ENCODE measurements at places on chromosomes 2 and 18. TPM values are rescaled to one million over a fixed set of nuclear protein-coding genes. Genes with fewer than 3 reads are reported as not detected.

Gene SLC23A3
- total RNA-seq = 0.47 TPM

Gene GPR35
- total RNA-seq = 5.9 TPM

DNA sequence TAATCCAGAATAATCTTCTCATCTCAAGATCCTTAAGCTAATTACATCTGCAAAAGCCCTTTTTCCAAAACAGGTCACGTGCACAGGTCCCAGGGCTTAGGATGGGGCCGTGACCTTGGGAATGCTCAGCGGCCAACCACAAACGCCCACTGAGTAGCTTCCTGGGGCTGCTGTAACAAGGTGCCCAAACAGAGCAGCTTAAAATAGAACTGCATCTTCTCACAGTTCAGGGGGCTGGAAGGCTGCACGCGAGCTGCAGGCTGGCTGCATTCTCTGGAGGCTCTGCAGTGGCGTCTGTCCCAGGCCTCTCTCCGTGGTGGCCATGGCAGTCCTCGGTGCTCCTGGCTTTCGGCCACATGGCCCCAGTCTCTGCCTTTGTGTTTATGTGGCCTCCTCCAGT is 31.9 kb downstream of the ADI1 start:
- DNase-seq = no peak

DNA sequence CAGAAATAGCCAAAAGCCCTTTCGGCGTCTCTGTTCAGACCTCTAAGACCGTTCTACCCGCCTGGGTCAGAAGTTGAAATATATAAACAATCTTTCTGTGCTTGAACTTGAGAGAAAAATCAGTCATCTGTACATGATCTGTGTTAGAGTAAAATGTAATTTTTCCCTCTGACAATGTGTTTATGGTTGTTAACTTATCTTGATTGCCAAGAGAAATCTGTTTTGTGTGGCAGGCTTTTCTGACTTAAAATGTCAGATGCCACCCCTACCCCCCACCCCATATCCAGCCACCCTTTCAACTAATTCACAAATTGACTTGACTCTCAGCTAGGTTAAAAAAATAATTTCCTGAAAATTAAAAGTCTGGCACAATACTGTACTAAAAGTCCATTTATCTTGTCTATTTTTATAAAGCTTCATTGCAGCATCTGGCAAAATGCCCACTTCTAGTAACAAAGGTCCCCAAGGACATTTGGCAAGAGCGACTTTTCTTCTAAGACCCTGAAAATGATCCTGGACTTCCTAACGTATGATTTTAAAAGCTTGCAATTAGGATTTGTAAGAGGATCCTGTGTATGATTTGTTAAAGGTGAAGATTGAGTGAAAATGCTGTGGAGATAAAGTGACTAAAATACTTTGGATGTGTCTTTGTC is 304.2 kb downstream of the EPHA4 start:
- no peak for DNase-seq

Gene PLEK
- total RNA-seq = 41.3 TPM

Gene CAPN14
- 0.52 TPM for total RNA-seq

Gene LRPPRC
- total RNA-seq = 52.7 TPM

Gene SRD5A2
- total RNA-seq = 0.28 TPM

GRCh38 chr18:54950221-54950620 is 9.0 kb downstream of the CCDC68 start:
- DNase-seq = peak; percentile 18

DNA sequence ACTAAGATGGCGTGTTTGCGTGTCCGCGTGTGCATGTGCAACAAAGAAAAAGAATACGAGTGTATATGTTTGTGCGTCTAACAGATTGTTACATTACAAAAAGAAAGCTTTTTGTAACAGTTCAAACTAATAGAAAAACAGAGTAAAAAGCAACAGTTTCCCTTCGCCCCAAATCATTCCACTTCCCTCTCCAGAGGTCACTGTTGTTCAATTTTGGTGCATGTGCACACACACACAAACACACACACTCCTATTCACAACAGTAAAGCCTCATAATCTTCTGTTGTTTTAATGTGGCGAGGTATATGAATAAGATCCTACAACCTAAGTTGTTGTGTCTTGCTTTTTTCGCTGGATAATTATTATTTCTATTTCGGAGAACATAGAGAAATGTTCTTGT is 357.3 kb upstream of the SLC8A1 start:
- no peak for DNase-seq

Gene LTBP1
- total RNA-seq = 17.7 TPM

GRCh38 chr18:33697498-33697897 is 119.5 kb downstream of the ASXL3 start:
- no peak for DNase-seq

Gene LINC00305
- total RNA-seq = 0.05 TPM

DNA sequence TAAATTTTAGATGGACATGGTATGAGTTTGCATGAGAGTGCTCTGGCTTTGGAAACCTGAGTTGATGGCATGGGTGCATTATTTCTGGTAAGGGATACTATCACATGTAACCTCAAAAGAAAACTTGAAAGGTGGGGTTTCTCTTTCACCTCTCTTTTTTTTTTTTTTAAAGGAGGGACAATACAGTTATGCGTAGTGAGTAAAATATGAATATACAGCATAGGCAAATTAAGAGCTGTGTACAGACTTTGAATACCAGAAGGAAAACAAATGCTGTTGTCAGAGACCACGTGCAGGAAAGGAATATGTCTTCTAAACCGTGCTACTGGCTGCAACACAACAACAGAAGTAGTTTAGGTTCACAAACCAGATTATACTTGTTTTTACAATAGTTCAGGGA is 82.1 kb downstream of the MAP4K4 start:
- DNase-seq = no peak

GRCh38 chr2:188307850-188308283 is 16.2 kb downstream of the GULP1 start:
- DNase-seq = no peak

DNA sequence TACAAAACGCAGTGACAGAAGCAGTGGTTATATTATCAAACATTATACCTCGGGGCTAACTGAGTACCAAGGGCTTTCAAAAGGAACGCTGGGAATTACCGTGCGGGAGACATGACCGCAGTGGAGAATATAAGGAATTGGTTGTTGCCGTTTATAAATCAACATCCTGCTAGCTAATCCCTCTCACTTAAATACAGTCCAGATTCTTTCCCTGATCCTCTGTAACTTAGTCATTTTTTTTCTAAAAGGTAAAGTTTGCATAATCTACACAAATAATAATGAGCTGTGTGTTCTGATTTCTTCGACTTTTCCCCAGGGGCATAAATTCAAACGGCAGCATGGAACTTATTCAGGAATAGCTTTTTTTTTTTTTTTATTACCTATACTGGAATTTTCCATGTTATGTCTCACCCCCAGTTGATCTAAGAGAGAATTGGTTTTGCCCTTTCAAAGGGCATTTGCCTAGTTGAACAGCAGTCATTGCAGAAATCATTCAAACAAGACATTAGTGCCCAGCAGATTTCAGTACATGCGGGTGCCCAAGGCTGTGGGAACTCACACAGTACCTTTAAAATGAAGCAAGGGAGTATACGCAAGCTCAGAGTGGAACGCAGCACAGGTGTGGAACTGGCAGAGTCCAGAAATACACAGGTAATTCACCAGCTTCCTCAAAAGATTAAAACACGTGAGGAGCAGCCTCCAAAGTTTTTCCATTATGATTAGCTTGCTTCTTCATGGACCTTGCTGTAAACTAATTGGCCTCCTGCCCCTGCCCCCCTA is 63.9 kb downstream of the SMIM21 start:
- DNase-seq = no peak

Gene TUBA3E
- 0.05 TPM for total RNA-seq

Measured in thymus (tissue), 14 donors.